T-cell (primary cell): ENCODE measurements at places on chromosomes 2 and 18. TPM values are rescaled to one million over a fixed set of nuclear protein-coding genes. Genes with fewer than 3 reads are reported as not detected.

DNA sequence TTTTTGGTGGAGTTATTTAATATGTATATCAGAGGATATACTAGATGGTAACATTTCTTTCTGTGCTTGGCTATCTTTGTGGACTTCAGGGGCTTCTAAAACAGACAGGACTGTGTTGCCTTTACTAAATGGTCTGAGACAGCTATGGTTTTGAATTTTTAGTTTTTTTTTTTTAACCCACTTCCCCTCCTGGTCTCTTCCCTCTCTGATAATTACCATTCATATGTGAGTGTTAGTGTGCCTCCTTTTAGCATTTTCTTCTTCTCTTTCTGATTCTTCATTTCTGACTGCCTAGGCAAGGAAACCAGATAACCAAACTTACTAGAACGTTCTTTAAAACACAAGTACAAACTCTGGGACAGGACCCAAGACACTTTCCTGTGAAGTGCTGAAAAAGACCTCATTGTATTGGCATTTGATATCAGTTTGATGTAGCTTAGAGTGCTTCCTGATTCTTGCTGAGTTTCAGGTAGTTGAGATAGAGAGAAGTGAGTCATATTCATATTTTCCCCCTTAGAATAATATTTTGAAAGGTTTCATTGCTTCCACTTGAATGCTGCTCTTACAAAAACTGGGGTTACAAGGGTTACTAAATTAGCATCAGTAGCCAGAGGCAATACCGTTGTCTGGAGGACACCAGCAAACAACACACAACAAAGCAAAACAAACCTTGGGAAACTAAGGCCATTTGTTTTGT is 52.7 kb downstream of the SMAD4 start:
- no peak for DNase-seq

DNA sequence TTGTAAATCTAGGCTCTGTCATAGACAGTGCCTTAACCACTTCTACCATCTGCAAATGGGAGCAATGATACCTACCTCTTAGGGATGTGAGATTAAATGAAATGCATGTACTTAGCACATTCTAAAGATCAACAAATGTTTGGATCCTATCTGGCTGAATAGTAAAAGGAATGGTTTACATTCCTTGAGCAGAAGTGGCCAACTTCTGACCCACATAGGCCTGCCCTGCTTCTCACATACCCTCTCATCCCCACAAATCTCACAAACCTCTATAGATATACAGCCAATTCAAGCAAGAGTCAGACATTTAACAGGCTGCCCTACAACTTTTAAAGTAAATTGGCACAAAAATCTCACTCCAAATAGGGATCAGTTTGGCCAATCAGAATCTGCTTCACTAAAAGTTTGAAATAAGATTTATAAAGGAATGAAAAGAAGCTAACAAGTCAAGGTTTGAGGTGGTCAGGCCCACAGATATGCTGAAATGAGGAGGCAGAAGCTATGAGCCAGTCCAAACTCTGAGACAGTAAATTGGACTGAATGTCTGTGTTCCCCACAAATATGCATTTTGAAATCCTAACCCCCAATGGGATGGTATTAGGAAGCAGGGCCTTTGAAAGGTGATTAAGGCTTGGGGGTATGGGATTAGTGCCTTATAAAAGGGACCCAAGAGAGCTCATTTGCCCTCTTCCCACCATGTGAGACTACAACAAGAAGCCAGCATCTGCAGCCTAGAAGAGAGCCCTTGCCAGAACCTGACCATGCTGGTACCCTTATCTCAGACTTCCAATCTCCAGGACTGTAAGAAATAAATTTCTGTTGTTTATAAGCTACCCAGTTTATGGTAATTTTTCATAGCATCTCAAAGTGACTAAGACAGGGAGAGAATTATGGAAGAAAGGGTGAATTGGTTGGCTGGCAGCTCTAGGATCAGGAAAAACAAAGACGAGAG is 227.8 kb upstream of the RBMS1 start:
- DNase-seq = no peak

GRCh38 chr2:170680172-170680941 is 34.8 kb upstream of the SP5 start:
- no peak for DNase-seq

GPR155 gene
- 24.7 TPM for total RNA-seq

C2orf72 gene
- not detected for total RNA-seq

GATA6 gene
- 0.32 TPM for total RNA-seq

GRCh38 chr2:13113002-13113401 is 396.3 kb downstream of the TRIB2 start:
- DNase-seq = no peak

WDR7 gene
- 59.4 TPM for total RNA-seq

DNA sequence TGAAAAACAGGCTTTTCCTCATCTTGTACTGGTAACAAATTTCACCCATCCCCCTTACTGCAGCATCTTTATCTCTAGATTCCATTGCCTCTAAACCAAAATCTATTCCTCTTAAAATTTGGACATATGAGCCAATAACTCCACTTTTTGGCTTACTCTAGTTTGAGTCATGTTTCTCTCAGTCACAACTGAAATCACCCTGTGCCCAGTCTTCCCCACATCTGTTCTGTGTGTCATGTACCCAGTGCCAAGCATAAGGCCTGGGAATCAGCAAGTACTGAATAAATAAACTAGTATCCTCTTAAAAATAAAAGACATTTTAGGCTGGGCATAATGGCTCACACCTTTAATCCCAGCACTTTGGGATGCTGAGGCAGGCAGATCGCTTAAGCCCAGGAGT is 20.8 kb upstream of the CHN1 start:
- DNase-seq = no peak

GRCh38 chr2:109185338-109185737 is 56.3 kb downstream of the SH3RF3 start:
- DNase-seq = no peak

RAB6C gene
- not detected for total RNA-seq

DNA sequence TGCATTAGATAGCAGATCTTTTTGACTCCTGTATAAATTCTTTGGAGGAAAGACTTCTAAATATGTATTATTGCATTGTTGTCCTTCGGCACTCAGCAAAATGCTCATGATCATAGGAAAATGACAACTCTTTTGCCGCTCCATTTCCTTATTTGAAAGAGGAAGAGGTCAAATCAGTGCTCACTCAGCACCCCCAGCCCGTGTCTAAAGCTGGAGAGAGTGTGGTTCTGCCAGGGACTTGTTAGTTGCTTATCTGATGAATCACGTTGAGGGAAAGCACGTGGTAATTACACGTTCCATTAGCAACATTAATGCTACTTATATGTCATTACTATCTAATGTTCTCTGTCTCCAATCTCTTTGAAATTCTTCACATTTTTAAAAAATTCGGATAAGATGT is 46.0 kb upstream of the MBP start:
- DNase-seq = no peak

DNA sequence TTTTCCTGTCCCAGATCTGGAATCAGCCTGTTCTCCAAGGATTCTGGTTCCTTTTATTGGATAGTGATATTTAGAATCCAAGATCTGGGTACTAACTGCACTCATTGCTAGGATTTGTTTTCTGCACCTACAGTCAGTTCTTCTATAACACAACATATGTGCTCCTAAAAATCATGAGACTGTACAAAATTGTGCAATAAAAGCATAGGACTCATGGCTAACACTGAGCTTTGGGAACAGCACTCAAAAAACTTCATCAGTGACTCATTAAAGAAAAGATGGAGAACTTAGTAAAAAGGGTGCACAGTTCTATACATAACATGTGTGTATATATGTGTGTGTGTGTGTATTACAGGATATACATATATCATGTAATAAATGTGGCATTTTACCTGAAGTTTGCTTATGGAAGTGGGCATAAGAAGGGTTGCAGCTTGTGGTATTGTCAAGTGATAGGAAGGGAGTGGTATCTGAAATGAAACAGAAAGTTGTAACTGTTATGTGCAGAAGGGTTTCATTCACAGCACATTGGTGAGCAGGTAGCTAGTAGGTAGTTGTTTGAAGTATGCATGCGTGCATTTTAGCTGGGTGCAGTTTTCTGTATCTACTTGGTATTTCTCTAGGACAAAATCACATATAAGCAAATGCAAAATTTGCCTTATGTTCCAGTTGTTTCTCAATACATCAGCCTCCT is 5.9 kb upstream of the SCYGR2 start:
- DNase-seq = no peak

DNA sequence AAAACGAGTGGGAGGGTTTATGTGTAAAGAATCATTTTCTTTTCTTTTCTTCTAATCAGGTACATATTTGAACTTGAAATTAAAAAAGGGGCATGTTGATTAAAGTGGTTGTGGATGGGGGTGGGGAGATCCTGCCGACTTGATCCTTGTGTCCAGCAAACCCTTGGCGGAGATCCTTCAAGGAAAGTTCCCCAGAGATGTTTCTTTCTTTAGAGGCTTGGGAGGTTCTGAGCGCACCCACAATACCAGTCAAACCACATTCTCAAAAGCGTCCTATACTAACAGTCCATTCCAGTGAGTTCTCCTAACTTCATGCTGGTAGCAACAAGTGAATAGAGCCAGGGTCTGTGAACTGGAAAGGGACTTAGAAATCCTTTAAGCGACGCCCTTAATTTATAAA is 49.2 kb downstream of the MYCN start:
- no peak for DNase-seq

REG1B gene
- total RNA-seq = 5.4 TPM

DNA sequence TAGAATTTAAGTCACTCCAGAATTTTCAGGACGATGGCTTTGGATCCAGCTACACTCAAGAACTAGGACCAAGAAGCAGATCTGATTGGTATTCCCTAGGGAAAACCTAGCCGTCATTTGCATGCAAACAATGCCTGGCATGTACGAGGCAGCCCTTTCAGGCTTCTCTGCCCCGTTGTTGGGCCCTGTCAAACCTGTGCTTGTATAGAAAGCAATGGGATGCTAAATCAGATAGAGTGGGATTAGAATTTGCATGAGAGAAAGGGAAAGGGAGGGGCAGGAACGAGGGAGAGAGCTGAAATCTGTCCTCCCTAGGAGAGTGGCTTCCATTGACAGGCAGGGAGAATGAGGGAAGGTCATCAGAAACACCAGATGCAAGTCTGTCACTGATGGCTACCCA is 28.6 kb downstream of the ARID5A start:
- DNase-seq = no peak

PIK3C3 gene
- 62.2 TPM for total RNA-seq

DNA sequence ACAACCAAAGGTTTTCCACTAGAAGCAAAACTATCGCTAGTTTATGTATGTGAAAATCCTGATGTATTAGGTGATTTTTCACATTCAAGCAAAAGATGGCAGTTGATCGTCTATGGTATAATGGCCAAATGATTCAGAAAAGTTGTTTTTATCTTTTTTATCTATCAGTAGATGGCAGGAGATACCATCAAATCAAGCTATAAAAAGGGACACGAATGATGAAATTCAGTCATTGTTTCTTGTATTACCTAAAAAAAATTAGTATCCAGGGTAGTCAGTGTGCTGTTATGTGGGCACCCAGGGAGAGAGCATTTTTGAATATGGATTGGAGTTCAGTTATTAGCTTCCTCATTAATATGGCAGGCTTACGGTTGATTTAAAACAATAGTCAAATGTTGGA is 22.9 kb upstream of the CAVIN2 start:
- DNase-seq = no peak

- no peak for DNase-seq
Observed at GRCh38 chr2:180872255-180872654, 108.2 kb upstream of the UBE2E3 start.

- no peak for DNase-seq
Observed at GRCh38 chr2:197137826-197138477, 172.6 kb downstream of the ANKRD44 start.

GRCh38 chr2:170243118-170243837 is 65.3 kb downstream of the MYO3B start:
- DNase-seq = no peak

GRCh38 chr2:240502059-240502429 is 55.7 kb downstream of the ANKMY1 start:
- DNase-seq = no peak

RETREG2 gene
- 131 TPM for total RNA-seq

GRCh38 chr2:238653431-238654109 is 194.3 kb upstream of the TWIST2 start:
- no peak for DNase-seq

- no peak for DNase-seq
Observed at GRCh38 chr2:161982548-161983330, 91.3 kb downstream of the DPP4 start.

DNA sequence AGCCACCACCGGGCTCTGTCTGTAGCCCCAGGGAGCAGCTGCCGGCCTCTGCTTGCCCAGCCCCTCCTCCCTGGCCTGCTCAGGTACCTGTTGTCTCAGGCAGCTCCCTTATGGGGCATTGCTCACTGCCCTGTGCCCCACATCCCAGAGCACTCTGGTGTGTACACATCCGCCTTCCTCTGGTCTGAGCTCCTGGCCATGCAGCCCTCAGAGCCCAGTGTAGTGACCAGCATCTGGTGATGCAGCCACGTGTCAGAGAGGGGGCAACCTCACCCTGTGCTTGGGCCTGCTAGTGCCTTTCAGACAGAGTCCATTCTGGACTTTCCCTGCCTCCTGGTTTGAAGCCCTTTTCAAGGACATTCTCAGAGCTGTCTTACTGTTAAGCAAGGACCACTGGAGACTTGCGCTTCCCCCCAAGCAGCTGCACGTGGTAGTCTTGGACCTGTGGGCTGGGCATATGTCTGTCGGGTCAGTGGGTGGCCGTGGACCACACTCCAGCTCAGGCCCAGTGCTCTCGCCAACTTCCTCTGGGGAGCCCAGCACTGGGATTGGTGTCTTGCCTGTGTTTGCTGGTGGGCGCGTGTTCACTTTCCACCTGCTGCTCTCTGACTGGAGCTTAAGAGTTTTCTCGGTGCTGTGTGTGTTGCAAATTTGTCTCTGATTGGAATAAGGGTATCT is 30.7 kb downstream of the DGKD start:
- no peak for DNase-seq

- DNase-seq = no peak
Observed at GRCh38 chr2:15076668-15077067, 444.2 kb downstream of the LRATD1 start.

- no peak for DNase-seq
Observed at GRCh38 chr2:2021995-2022394, 277.7 kb upstream of the PXDN start.

- DNase-seq = no peak
Observed at GRCh38 chr2:42917425-42917927, 125.1 kb upstream of the HAAO start.

DNA sequence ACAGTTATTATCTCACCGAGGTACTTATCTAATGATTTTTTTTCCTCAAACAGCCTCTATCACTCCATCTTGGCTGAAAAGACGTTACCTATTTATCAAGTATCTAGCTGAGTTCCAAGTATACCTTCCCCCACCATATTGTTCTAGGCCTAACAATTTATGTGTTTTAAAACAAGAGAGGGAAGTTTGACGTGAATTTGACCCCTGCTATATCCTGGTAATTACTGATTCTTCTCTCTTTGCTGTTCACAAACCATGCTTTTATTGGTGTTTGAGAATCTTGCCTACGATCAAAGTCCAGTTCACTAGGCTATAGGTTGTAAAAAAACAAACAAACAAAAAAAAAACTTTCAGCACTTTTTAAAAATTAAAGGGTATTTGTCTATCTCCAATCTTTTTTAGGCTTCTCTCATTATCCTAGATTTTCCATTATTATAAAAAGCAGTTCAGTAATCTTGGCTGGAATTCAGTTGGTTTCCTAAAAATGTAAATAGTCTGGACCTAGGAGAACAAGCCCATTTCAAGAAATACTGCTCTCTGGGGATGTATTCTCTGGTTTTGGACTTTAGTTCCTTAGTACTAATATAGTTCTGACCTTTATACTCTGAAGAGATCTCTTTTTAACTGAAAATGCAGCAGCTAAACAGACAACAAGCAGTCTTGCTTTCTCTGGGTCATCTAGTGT is 505.4 kb downstream of the CPS1 start:
- no peak for DNase-seq

- no peak for DNase-seq
Observed at GRCh38 chr2:220296174-220296573, 668.7 kb downstream of the SLC4A3 start.

- DNase-seq = no peak
Observed at GRCh38 chr2:85173909-85174308, 40.7 kb downstream of the TCF7L1 start.

ARHGEF4 gene
- 4.4 TPM for total RNA-seq
